ENCODE measurements at places on chromosomes 6 and 20. TPM values are rescaled to one million over a fixed set of nuclear protein-coding genes. Genes with fewer than 3 reads are reported as not detected.

Gene TREM1
- total RNA-seq = 8.6 TPM

Gene KHDC1L
- total RNA-seq = not detected

Gene SH3BGRL2
- total RNA-seq = 2.0 TPM

Gene DEF6
- 1.1 TPM for total RNA-seq

Gene ANKRD60
- not detected for total RNA-seq

Gene ULBP2
- total RNA-seq = 10.7 TPM

Gene CD93
- total RNA-seq = 7.8 TPM

Gene OXT
- total RNA-seq = not detected

Gene VARS2
- total RNA-seq = 7.9 TPM

Gene CDSN
- total RNA-seq = not detected

Gene SLC22A2
- total RNA-seq = not detected

Gene NR2E1
- not detected for total RNA-seq

Gene FRS3
- 1.9 TPM for total RNA-seq

Gene EYA4
- 0.65 TPM for total RNA-seq

Data from cardiac atrium fibroblast (primary cell).